ENCODE measurements at places on chromosomes 1 and 21.

- no peak for DNase-seq
Measured at GRCh38 chr1:46196609-46197008, 1.6 kb downstream of the POMGNT1 start.

GRCh38 chr1:203522237-203522636 lies 28.3 kb downstream of the OPTC start:
- peak; percentile 65 for DNase-seq

- DNase-seq: no peak
Measured at GRCh38 chr1:113886417-113887401, 672 bp downstream of the BCL2L15 start.

- no peak for DNase-seq
Measured at GRCh38 chr1:178684111-178684510, 40.9 kb upstream of the RALGPS2 start.

DNA sequence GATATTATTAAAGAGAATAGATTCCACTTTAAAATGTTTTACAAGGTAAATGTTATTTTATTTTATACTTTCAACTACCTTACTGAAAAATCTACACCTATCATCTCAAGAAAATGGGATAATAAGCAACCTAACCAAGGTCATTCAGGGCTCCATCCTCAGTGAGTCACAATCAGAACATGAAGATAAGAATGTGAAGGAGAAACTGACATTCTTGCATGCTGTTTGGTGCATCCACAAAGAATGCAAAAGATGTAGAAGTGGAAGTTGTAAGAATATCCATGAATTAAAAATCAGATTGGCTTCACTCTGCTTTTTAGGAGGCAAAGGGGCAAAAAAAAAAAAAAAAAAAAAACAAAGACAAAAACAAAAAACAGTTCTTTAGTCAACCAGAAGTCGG lies 6.5 kb downstream of the WARS2 start:
- DNase-seq: no peak

- no peak for DNase-seq
Measured at GRCh38 chr1:159315381-159315780, 13.2 kb downstream of the FCER1A start.
